Effector memory CD4-positive, alpha-beta T cell (primary cell): ENCODE measurements at places on chromosomes 5 and 9.

DNA sequence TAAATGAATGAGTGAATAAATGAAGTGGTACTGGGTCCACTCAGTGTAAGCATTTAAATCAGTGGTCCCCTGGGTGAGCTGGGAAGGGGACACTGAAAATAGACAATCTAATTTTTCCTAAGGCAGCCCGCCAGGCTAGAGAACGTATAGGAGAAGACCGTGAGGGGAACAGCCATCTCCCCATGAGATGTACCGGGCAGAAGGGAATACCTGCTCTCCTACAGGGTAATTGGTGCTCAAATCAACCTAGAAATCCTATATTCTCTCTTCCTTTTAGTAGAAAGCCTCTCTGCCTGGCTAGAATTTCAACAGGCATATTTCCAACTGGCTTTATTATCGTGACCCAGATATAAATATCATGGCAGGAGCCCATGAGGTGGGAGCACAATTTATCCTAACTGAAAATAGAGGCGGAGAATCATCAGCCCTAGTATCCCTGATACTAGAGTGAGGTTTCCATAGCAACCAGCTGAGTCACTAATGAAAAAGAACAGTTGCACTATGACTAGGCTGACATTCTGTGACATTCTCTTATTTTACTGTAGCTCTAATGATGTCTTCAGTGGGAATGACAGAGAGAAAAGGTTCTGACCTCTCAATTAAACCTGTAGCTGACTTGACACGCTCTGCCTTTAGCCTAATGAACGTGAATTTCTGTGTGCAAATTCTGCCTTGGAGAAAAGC is 96.5 kb upstream of the CAST start:
- DNase-seq, result no peak
- no peaks in the 10 kb centered on the region for H3K36me3 ChIP-seq
- no peaks in the 10 kb centered on the region for H3K4me1 ChIP-seq
- no peak overlapping the region for H3K4me3 ChIP-seq
- no peaks in the 10 kb centered on the region for H3K27me3 ChIP-seq
- H3K27ac ChIP-seq, result no peak overlapping the region

DNA sequence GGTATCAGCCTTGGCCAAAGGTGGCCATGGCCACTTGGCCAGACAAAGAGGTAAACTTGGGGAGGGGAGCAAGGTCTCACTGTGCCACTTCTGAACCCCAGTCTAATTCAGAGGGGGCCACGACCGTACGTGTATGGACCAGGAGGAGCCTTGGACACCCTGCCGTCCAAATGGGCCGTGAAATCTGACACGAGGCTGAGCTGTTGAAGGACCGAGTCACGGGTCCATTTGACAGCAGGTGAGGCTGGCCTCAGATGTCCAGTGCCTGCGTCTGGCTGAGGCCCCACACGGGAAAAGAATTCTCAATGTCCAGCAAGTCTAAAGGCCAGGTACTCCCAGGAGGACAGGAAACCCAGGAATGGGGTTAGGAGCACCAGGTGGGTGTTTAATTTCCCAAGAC is 17.7 kb downstream of the CMBL start:
- DNase-seq, result no peak
- no peak overlapping the region for H3K4me3 ChIP-seq
- H3K36me3 ChIP-seq, result no peaks in the 10 kb centered on the region
- H3K27me3 ChIP-seq, result no peaks in the 10 kb centered on the region

DNA sequence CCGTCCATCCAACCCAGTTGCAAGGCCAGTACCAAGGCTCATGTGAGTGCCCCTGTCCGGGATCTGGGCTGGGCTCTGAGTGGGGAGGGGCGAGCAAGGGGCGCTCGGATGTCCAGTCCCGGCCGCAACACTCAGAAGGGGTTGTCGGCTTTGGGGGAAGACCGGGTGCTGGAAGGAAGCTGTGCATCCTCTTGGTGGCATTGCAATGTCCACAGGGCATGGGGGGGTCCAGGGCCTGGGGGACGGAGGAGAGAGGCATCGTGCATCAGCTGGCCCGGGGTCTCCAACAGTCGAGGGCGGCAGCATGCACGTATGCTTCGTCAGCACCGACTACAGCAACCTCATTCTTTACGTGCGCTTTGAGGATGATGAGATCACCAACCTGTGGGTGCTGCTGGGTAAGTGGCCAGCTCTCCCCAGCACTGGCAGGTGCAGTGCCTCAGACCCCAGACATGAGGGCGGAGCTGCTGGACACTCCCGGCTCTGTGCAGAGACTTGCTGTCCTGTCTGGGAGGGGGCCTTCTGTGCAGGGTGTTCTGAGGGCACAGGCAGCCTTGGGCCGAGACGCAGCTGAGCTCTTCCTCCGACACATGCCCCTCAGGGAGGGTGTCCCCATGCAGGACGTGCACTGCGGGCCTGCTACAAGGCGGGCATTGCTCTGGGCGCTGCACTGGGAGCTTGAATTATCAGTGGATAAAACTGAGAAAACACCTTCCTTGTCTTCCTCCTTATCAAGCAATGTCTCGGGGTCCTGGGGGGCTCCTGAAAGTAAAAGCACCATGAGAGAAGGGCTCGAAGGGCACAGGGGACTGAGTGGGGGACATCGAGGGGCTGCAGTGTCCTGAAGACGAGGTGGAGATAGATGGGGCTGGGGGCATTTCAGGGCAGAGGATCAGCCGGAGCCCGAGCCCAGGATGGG is 22.5 kb downstream of the GLT6D1 start:
- no peaks in the 10 kb centered on the region for H3K36me3 ChIP-seq
- H3K27me3 ChIP-seq, result no peaks in the 10 kb centered on the region
- no peaks in the 10 kb centered on the region for H3K4me1 ChIP-seq
- no peak overlapping the region for H3K4me3 ChIP-seq

DNA sequence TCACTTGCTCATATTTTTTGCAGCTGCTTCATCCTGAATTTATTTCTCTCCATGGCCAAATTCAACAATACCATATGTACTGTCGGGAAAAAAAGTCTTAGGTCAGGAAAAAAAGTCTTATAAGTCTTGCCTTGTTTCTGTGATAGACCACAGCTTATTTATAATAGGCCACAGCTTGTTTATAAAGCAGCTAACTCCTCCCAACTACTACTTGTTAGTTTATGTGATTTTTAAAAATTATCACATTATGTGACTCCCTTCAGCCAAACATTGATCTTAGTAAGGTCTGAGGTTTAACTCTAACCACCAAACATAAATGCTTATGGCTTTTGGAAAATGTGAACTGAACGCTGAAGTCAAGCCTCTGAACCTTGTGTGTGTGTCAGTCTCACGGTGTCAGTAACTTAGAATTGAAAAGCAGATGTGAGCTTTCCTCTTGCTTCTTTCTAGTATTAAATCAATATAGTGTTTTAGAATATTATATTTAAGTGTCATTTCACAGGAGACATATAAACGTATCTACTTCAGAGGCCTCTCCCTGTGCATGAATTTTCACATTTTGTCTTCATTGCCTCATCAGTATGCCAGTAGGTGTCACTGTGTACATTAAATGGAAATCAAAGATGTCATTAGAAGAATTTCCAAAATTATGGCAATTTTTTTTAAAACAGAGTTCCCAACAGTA is 51.3 kb downstream of the SNX24 start:
- no peak overlapping the region for H3K4me3 ChIP-seq
- H3K36me3 ChIP-seq, result no peaks in the 10 kb centered on the region
- H3K4me1 ChIP-seq, result no peaks in the 10 kb centered on the region
- H3K27me3 ChIP-seq, result no peaks in the 10 kb centered on the region

DNA sequence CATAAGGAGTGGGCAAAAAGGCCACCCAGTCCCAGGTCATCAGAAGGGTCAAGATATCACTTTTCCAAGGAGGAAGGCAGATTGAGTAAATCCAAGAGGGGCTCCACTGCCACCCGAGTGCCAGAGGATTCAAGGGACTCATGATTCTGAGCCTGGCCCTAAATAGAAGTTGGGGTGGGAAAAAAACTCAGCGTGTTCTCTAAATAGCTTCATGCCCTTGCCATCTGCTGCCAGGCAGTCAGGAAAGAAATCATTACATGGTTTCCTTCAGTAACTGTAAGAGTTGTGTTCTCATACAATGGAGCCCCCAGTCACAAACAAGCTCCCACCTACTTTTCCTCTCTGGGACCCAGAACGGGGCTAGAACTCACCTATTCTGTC is 37.2 kb downstream of the SAR1B start:
- H3K27me3 ChIP-seq, result no peaks in the 10 kb centered on the region
- H3K27ac ChIP-seq, result no peak overlapping the region
- no peaks in the 10 kb centered on the region for H3K36me3 ChIP-seq
- DNase-seq, result no peak
